Fibroblast of skin of back (primary cell): ENCODE measurements at places on chromosomes 7 and 10.
A peak's percentile ranks its signal among the peaks of the same experiment; 100 is the strongest.

- no peak for DNase-seq
Observed at GRCh38 chr10:120738658-120739057, 112.5 kb upstream of the WDR11 start.

- no peak for DNase-seq
Observed at GRCh38 chr10:123494301-123494808, 171.8 kb upstream of the GPR26 start.

DNA sequence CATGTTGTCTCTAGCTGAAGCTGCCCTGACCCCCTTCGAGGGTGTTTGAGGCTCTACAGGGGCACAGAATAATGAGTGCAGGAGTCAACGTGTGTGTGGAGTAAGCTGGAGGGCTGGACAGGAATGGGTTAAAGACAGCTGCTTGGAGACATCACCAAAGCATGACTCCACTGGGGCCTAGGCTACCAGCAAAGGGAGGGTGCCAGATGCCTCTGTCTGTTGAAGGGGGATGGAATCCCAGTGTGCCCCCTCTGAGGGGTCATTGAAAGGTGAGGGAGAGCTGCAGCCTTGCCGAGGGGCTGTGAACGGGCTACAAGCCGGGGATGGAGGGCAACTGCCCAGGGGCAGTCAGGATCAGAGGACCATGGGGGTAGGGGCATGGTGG lies 51.7 kb upstream of the PODXL start:
- peak; percentile 42 for DNase-seq

DNA sequence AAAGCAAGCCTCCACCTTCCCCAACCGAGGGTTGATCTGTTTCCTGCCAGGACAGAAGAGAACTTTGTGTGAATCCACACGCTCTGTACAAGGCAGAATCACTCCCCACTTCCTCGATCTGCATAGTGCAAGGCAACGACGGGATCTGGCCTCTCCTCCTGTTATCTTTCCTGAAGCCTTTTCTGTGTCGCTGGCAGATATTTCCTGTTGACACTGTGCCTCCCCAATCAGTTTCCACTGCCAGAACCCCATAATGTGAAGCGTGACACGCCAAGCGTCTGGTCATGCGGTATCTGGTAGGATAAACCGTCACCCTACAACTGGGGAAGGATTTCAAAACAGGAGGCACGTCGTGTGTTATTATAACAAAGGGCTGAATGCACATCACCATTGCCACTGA lies 57.2 kb downstream of the FAM171A1 start:
- DNase-seq: no peak

GRCh38 chr7:130418306-130418705 lies 22.5 kb downstream of the CEP41 start:
- no peak for DNase-seq

DNA sequence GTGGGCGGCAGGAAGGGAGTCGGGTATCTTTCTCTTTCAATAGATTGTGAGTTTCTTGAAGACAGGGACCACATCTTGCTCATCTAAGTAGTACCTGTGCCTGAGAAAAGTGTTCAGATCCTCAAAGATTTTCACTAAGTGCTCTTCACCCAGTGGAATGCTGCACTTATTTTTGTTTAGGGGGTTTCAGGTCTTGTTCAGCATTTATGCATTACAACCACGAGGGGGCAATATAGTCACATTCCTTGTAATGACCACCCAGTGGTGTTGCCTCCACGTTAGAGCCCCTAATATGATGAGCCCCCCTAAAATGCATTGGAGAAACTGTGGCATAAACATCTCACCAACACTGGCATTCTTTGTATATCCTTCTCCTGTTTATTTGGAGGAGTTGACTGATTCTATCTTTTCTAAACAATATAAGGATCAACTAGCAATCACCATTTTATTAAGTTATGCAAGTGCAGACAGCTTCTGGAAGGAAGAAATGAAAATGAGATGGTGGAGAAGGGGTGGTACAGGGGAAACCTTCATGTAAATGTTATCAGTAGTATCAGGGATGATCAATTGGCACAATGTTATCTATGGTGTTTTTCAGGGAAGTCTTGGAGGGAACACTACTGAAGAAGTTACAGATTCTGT lies 3.1 kb upstream of the PAPSS2 start:
- peak; percentile 59 for DNase-seq

GRCh38 chr7:44798649-44799305 lies 2.3 kb downstream of the PPIA start:
- no peak for DNase-seq

DNA sequence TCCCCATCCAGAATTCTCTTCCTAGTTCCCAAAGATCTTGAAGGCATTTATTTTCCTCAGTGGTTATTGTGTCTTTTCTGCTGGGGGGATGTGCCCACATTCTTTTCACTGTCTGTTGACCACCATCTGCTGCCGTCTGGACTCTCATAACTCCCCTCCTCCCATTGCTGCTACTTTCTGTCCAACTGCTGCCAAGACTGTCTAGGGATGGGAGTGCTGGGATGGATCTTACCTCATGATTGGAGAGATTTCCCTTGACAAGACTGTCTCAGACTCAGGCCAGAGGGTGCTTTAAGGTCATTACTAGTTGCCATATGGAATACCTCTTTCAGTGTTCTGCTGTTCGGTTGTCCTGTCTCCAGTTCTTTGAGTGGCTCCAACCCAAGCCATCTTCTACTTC lies 141.6 kb downstream of the C1GALT1 start:
- DNase-seq: no peak

DNA sequence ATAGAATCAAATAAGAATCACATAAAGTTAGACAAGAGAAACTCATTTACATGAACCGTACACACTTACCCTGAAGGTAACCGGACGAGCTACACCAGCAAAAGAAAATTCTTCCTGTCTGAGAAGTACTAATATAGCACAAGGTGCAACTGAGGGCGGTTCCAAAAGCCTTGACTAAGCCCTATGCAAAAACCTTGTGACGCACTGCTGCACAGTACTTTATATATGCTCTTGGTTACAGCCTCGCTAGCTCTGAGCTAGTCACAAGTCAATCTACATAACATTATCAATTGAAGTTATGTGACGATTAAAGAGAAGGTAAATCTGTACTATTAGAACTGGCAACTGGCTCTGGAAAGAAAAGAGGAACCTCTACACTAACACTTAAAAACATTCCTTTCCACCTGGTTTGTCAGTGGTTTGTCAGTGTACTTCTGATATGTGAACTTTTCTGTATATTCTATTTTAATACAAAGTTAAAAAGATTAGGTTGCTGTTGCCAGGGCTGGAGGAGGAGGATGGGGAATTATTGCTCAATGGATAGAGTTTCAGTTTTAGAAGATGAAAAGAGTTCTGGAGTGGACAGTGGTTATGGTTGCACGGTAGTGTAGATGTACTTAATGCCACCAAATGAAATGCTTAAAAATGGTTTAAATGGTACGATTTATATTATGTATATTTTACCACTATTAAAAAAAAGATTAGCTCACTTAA lies 21.6 kb downstream of the NT5C3A start:
- DNase-seq: no peak

DNA sequence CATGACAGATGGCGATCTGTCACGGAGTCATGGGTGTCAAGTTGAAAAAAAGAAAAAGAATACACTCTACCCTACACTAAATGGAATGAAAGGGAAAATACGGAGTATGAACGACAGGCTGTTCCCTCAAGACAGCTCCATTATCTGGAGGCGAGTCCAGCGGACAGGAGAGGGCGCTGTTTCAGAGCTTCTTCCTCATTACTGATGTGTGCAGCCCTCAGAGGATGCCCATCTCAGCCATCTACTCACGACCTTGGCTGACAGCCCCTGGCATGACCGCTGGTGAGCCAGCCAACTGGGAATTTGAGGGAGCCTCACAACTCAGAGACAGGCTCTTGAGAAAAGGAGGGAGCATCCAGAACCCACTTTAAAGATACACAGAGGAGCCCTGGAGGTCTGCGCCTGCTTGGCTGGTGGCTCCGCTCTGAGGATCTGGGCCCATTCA lies 49.6 kb upstream of the SMNDC1 start:
- DNase-seq: peak; percentile 83

GRCh38 chr10:29392376-29393021 lies 103.6 kb downstream of the LYZL1 start:
- DNase-seq: peak; percentile 49

DNA sequence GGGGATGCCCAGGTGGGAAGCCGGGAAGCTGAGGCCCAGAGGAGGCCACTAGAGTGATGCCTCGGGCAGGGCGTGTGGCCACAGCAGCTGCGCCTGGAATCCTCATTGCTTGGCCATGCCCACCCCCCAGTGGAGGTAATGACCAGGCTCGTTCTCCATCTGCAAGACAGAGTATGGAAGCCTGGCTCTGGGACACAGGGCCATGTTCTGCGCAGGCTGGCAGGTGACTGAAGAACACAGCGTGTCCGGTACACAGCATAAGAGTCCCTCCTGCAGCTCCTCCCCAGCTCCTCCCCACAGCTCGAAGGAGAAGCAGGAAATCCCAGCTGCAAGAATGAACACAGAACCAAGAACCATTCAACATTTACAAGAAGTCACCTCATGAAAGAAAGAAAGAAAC lies 64.8 kb downstream of the SMURF1 start:
- peak; percentile 17 for DNase-seq
